ENCODE measurements at places on chromosomes 7 and 10.

GRCh38 chr7:43585562-43585961, 2.7 kb downstream of the STK17A start:
- DNase-seq = no peak

DNA sequence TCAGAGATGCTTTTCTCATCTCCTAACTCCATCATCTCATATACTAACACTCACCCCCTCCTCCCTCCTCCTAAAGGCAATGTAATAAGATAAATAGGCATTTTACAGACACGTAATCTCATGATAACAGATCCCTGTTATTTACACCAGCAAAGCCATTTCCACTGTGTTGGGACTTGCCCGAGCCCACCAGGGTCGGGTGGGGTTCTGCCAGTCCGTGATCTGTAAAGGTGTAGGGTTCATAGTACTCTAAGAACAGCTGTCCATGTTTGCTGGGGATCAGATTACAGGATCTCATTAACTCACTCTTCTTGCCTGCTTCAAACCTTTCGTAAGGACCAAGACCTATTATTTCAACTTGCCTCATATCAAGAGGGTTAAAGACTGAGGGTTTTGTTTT, 172.4 kb downstream of the FZD1 start:
- no peak for DNase-seq

- DNase-seq = no peak
Measured at GRCh38 chr7:157817433-157817832, 480.6 kb downstream of the DNAJB6 start.

- no peak for DNase-seq
Measured at GRCh38 chr7:140044251-140044650, 18.5 kb downstream of the PARP12 start.

- DNase-seq = no peak
Measured at GRCh38 chr7:131556909-131557651, 652 bp upstream of the PODXL start.

DNA sequence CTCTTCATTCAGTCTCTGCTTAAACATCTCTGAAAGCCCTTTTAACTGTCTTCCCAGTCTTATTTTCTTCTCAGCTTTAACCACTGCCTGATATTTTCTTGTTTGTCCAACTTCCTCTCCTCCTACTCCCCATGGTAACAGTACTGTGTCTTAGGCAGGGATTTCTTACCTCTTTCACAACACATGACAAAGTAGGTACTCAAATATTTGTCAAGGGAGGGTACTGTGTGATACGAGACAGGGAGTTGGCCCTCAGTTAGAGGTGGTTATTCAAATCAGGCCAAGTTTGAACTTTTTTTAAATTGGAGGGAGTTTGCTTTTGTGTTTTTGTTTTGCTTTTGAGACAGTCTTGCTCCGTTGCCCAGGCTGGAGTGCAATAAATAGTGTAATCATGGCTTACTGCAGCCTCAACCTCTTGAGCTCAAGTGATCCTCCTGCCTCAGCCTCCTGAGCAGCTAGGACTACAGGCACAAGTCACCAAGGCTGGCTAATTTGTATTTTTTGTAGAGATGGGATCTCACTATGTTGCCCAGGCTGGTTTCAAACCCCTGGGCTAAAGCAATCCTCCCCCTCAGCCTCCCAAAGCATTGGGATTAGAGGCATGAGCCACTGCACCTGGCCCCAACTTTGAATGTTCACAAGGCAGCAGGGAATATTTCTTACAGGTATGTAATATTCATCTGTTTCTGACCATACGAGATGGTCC, 2.5 kb upstream of the KPNA7 start:
- no peak for DNase-seq
